ENCODE measurements at places on chromosomes 13 and 19.

DNA sequence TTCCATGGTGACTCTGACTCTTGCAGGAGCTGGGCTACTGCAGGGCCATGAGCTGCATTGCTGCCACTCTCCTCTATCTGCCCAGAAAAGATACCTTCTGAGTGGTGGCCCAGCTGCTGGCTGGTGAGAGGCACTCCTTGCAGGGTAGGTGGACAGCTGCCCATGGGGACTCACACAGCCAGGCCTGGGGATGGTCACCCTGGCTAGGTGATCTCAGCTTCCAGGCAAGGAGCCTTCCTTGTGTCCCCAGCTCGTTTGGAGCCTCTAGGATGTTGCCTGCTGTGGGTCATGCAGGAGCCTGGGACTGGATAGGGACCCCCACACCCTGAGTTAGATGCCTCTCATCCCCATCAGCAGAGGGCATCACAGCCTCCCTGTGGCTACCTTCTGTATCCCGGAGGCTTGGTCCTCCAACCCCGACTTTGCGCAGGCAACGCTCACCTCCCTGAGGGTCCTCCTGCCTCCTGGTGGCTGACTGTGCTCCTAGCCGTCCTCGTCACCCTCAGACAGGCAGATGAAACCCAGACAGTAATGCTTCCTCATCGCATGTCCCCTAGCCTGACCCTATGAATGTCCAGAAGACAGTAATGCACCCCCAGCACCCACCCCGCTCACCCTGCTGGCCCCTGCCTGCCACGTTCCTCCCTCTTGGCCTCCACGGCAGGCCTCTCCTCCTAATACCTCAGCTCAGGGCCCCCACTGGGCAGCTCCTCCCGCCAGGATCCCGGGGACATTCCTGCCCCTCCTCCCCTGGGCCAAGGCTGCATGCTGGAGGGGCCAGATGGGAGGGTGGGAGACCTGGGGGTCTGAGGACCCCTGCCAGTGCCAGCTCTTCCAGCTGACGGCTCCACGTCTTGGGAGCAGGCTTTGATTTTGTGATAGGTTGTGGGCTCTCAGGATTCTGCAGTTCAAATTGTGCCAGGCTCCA is 13.6 kb upstream of the ZNF14 start:
- DNase-seq, result no peak

- no peak for DNase-seq
These were observed 2.2 kb upstream of the TNFRSF19 start for GRCh38 chr13:23567906-23568460.

DNA sequence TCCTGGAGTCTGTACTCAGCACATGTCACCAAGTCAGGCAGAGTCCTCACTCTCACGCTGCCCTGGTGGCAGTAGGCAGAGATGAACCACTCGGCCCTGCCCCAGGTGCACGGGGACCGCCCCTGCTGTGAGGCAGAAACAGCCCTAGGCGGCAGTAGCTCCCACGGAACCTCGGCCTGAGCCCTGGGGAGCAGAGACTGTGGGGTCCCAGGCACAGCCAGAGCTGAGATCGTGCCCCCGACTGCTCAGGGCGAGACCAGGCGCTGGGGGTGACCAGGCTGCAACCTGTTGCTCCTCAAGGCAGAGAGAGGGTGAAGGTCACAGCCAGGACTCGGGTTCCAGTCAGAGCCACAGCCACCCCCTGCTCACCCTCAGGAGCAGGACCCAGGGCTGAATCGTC is 34.9 kb downstream of the AP1M1 start:
- no peak for DNase-seq

- DNase-seq, result peak; percentile 63
These were observed at the start of gene ZFP36 for GRCh38 chr19:39406656-39407409. TSS of gene ZFP36 (plus strand) at chr19:39406847. CDS start at chr19:39406905, 58 bp downstream.
